ENCODE measurements at places on chromosomes 6 and 20.

DNA sequence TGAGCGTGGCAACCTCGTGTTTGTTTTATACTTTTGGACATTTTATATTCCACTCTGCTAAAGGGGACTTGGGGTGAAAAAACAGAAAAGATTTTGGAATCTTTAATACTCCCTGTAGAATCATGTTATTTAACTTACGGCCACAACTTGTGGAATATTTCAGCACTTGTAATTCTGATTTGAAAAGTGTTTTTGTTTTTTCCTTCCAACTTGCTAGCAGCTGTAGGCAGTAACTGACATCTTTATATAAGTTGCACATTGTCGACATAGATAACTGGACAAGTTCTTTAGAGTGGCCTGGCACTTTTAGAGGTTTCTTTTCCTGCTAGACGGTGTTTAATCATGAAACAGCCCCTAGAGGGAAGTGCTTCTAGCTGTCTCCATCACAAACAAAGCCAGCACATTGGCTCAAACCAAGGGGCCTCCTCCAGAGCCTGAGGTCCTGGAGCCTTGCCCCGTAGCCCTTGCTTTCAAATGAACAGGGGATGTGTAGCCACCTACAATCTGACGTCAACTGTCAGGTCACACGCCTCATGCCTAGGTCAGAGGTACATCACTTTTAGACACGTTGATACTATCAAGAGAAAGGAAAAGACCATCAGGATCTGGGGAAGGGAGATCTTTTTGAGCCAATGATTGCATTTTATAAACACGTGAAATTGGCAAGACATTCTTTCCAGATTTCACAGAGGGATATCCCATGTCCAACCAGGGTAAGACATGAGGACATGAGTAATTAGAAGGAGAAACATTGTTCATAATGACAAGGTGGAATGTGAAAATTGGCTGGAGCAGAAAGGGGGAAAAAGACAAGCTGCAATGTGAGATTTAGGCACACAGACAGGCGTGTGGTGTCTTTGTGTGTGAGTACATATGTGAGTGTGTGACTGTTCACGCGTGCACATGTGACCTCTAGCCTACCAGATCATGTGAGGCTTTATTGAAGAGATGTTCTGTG is 92.1 kb downstream of the TXNDC5 start:
- no peak for DNase-seq

DNA sequence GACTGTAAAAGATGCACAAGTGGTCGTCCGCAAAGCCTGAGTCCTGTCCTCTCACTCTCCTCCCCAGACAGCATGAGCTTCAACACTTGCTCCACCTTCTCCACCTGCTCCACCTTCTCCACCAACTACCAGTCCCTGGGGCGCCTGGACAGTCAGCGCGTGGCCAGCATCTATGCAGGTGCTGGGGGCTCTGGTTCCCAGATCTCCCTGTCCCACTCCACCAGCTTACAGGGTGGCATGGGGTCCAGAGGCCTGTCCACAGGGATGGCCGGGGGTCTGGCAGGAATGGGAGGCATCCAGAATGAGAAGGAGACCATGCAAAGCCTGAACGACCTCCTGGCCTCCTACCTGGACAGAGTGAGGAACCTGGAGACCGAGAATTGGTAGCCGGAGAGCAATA is 162.2 kb upstream of the NT5E start:
- DNase-seq, result no peak

GRCh38 chr6:46940433-46941226 is 18.9 kb upstream of the ADGRF5 start:
- DNase-seq, result no peak

GRCh38 chr6:3226481-3227362 is 731 bp downstream of the TUBB2B start:
- DNase-seq, result no peak

DNA sequence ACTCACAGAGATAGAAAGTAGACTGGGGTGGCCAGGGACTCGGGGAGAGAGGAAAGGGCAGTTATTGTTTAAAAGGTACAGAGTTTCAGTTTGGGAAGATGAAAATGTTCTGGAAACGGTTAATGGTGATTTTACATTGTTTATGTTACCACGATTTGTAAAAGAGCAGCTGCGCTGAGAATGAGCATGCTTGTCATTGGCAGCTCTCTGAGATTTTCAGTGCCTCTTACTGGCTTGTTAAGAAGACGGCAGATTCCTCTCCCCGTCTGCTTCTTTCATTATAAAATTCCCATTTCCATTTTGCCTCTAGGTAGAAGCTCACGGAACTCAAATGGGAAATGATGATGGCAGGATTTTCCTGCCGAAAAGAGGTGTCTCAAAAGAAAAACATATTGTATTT is 39.7 kb upstream of the PPP1R3G start:
- DNase-seq, result no peak

- DNase-seq, result no peak
Observed at GRCh38 chr6:161219680-161220079, 54.2 kb downstream of the AGPAT4 start.

DNA sequence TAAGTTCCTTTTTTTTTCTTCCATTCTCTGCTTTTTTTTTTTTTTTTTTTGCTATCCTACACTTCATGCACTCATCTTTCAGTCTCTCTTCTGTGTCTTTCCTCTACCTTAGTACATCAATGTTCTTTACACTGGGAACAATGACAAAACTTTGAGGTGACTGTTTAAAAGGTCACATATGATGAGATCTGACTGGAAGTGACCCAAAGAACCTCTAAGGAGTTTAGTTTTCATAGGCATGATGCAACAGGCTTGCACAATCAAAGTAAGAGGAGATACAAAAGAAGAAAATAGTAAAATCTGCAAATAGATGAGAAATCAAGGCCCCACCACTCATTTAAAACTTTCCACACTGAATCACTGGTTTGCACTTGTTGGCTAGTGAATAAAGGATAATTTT is 840.8 kb downstream of the TBC1D32 start:
- no peak for DNase-seq

DNA sequence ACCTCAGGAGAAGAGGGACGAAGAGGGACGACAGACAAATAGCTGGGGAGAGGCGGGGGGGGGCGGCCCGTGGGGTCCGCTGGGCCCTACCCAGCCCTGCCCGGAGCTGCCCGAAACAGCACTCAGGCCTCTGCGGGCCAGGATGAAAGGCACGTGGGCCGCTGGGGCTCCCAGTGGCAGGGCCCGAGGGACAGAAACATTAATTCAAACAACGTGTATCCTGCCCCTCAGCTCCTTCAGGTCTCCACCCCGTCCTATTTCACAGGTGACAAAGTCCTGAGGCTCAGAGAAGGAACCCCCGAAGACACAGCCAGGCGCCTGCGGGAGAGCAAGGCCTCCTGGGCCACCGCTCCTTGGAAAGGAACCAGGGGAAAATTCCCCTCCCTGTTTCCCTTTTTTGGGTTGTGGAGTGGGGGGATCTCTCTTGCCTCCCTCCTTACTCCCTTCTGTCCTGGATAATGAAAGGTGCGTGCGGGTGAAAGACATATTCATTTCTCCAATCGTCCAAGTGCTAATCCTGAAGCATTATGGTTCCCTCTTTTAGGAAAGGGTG is 93.3 kb downstream of the RNASET2 start:
- no peak for DNase-seq

DNA sequence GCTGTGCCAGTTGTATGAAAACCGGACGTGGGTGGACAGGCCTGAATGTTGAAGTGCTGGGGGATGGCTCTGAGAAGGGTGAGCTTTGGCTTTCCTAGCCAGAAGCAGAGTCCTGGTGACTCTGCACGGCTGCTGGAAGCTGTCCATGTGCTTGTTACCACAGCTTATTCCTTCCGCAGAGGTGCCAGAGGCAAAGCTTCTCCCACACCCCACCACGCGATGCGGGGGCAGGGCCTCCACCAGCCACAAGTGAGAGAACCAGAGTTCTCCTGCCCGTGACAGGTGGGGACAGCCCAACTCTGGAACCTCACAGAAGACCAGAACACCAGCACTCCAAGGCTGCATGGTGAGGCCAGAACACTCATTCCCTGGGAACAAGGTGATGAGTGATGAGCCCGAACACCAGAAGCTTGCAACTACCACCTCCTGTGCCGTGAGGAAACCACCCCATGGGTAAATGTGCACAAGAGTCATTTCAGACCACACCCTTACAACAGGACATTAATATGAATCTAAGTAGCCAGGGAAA is 36.7 kb downstream of the JAG1 start:
- no peak for DNase-seq

DNA sequence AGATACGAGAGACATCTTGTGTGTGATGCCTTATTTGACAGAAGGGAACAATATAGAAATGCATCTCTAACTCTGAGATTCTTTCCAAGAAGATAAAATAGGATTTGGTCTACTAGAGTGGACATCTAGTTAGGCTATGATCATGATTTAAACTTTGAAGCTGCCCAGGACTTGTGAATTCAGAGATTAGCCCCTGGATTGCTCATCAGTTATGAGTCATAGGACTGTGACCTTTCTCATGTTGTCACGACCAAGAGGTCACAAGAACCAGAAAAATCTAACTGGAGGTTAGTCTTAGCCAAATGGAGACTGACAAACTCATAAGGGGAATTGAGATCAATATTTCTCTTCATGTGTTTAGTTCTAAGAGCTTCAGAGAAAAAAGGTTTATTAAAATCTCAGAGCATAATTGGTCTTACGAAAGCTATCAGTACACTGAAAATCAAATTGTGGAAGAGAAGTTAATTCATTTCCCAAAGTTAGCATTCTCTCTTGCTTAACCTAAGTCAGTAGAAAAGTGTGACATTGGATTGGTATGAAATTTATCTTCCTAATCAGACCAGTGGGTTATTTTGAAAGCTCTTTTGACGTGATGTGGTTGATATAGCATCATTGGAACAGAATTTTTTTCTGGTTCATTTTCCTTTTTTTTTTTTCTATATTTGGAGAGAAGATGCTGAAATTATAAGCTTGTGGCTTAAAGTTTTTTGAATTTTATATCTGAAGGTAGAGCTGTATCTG is 245.7 kb downstream of the RNF144B start:
- DNase-seq, result no peak

- DNase-seq, result no peak
Observed at GRCh38 chr6:24991810-24992467, 56.2 kb upstream of the RIPOR2 start.

DNA sequence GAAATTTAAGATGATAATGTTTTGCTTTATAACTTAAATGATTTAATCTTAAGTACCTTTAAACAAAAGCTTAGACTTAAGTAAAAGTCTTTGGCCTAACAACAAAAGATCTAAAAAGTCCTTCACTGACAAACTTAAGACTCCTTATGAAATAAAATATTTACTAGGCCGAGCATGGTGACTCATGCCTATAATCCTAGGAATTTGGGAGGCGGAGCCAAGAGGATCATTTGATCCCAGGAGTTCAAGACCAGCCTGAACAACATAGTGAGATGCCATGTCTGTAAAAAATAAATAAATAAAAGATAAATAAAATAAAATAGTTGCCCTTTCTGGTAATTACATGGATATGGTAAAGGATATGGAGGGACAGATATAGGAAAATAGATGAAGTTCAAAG is 12.4 kb downstream of the KATNA1 start:
- DNase-seq, result peak; percentile 10

- no peak for DNase-seq
Observed at GRCh38 chr6:154605178-154605881, 94.8 kb upstream of the CNKSR3 start.

DNA sequence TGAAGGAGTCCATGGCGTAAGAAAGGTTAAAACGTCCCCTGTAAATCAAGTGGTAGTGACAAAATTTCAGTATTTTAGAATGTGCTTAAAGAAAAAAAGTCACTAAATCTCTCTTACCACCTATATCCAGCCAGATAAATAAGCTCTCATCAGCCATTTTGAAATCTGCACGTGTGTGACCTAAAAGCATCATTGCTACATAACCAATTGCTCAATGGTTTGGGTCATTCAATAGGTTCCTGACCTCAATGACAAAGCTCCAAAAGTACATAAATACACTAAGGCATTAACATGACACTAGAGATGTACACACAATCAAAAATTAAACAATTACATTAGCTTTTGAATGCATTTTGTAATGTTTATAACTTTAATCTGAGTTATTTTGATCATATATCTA is 272.4 kb downstream of the GMDS start:
- DNase-seq, result no peak

GRCh38 chr6:87396595-87397392 is 11.0 kb upstream of the CFAP206 start:
- DNase-seq, result no peak

GRCh38 chr6:64220801-64221200 is 585.2 kb downstream of the PHF3 start:
- no peak for DNase-seq

- no peak for DNase-seq
Observed at GRCh38 chr6:127115084-127115655, 3.3 kb upstream of the RSPO3 start.

DNA sequence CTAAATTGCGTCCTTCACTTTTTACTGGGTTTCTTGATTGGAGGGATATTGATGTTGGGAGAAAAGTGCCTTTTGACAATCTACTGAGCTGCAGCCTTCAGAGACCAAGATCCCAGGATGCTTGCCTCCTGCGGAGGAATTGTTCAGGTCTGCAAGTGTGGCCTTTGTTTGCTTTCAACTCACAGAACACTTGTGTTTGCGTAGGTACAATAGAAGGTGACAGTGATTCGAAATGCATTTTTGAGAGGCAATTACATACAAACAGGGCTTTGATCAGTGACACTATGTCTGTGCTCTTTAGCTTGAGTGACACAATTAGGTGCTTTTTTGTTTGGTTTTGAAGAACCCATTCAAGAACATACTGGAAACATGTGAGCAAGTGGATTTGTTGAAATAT is 600.6 kb downstream of the QKI start:
- no peak for DNase-seq

DNA sequence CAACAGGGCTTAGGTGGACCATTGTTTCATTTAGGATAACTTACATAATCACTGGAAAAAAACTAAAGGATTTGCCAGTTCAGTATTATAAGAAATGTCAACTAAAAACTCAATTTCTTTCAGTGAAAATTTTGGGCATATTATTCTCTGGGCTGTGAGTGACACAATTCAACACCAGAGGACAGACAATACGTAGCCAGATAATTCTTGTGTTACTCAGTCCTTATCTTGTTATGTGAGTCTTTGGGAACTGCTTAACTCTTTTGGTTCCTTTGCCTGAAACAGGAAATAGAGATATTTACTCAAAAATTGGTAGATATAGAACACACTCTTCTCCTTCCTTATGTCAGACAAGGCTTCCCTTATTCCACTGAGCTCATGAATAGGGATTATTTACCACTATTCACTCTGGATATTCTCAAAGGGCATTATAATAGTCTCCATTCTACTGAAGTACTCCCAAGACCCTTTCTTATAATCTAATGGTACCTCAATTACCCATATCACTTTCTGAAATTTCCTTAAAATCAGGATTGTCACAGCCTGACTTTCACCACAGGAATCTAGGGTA is 4.9 kb upstream of the BEND6 start:
- DNase-seq, result no peak

DNA sequence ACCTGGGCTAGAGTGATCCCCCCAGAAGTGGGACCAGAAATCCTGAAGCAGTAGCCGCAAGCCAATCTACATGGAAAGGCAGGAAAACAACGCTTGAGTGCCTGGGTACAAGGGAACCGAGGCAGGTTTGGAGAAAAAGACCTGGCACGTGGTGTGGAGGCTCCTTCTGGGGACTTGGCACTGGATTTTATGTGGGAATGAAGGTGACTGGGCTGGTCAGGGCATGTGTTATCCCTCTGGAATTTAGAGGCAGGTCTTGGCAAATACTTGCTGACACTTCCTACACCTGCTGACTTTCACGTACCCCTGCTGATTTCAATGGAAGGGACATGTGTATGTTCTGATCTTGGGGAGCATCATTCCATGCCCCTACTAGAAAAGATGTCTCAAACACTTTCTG is 25.0 kb upstream of the FAM217A start:
- DNase-seq, result no peak
